ENCODE measurements at places on chromosomes 3 and 15.

- no peak for DNase-seq
Measured at GRCh38 chr3:179278932-179279693, 28.2 kb upstream of the KCNMB3 start.

GRCh38 chr15:52039925-52040781 is 21.1 kb downstream of the MAPK6 start:
- no peak for DNase-seq

DNA sequence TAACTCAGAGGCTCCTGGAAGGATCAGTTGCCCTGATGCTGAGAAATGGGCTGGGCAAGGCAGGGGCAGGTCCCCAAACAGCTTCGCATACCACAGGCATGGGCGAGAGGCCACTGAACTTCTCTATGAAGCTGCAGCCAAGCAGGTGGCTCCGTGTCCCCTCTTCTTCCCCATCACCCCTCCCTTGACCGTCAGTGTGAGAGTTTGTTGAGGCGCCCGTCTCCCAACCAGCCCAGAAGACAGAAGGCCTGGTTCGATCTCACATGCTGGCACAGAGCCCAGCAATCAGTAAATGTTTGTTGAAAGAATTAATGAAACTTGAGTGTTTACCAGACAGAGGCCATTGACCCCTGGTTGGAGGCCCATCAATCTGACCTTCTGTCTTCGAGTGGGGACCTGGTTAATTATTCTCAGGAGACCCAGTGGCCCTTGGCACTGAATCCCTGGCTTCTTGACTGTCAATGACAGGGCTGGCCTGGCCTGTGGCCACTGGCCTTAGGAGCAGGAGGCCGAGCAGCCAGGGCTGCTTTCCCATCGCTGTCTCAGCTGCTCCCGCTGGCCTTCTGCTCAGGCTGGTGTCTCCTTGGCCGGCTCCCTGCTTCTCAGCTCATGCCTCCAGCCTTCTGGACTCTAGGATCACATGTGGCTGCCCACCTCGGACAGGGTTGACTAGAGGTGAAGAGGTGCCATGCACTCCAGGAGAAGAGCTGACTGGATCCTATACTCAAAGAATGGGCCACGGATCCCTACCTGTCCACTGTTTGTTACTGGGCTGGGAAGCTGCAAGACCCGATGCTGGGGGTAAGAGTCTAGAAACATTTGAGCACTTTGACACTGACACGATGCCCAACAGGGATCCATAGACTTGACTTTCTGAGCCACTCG is 113.4 kb downstream of the ASB7 start:
- no peak for DNase-seq

GRCh38 chr3:72214066-72214951 is 429.4 kb upstream of the PROK2 start:
- DNase-seq = no peak

GRCh38 chr3:26622621-26623418 is at the start of gene LRRC3B:
Gene LRRC3B, plus strand, starts transcription at chr3:26622772. Its CDS starts 86,901 bp downstream, at chr3:26709673.
- DNase-seq = no peak

GRCh38 chr3:99842826-99843589 is 25.3 kb downstream of the CMSS1 start:
- DNase-seq = no peak

- DNase-seq = no peak
Measured at GRCh38 chr3:7447197-7447769, 586.4 kb downstream of the GRM7 start.

DNA sequence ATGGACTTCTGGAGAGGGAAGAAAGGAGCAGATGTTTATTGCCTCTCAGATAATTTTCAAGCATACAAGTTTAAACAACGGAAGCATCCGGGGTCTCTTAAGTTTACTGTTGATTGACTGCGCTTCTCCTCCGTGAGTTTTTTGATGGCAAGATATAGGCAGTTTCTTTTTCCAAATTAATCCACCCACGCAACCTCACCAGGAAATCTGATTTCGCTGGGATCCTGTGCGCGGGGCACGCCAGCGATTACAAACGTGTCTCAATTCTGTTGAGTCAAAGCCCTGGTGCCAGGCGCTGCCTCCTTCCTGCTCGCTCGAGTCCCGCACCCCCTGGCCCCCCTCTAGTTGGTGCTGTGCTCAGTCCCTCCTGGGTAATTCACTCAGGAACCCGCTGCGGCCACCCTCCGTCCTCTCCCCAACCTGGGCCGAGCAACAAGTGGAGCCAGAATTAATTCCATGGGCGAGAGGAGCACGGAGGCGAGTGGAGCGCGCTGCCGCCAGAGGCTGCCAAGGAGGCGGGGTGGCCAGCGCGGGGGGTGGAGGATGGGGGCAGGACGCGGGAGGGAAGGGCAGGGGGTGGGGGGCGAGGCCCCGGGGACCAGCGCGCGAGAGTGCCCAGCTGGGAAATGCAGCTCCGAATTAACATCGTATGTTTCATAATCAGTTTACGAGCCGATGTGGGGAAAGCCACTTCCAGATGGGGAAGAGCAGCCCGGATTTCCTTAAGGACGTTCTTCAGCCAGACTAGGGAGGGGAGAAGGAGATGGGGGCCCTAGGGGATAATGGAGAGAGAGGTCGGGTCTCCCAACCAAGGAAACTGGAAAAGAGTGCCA is 6.0 kb downstream of the WNT5A start:
- no peak for DNase-seq

- no peak for DNase-seq
Measured at GRCh38 chr15:34259566-34259965, 34.8 kb downstream of the EMC4 start.

GRCh38 chr3:3881050-3881449 is 81.8 kb downstream of the LRRN1 start:
- DNase-seq = no peak
